Activated T-helper 2 cell treated with anti-CD3 and anti-CD28 coated beads, Interferon-gamma antibody, Interleukin-2, Interleukin-4, amounts not matched to agents 10 μg/mL and 5 μg/mL and 100 μg/mL, durations not matched to agents 14 hours and 24 hours and 36 hours (primary cell): ENCODE measurements at places on chromosomes 3 and 15. TPM values are rescaled to one million over a fixed set of nuclear protein-coding genes. Genes with fewer than 3 reads are reported as not detected.

DNA sequence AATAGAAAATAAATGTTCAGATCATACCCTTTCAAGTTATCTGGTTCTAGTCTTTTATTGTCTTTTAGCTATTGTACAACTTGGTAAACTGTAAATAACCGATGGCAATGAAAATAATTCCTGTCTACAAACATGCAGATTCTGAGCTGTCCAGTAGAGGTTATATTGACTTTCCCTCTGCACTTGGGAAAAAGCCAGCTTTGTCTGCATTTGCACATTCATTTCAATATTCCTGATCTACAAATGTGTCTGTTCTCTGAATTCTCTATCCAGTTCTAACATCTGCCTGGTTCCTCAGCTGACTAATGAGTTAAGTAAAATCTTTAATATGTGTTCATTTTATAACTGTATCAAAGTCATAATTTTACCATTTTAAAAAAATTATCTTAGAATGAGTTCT lies 408.5 kb downstream of the ERC2 start:
- DNase-seq: no peak

INSYN1 gene
- not detected in 2 replicates for total RNA-seq

DNA sequence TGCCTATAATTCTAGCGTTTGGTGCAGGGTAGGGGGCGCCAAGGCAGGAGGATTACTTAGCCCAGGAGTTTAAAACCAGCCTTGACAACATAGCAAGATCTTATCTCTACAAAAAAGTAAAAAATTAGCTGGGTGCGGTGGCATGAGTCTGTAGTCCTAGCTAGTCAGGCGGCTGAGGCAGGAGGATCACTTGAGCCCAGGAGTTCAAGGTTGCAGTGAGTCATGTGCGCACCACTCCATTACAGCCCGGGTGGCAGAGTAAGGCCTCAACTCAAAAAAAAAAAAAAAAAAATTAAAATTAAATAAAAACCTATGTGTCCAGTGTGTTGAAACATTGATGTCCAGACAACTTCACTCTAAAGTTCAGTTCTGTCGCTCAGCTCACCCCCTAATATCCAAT lies 78.2 kb upstream of the SOX2 start:
- DNase-seq: no peak

- DNase-seq: no peak
Measured at GRCh38 chr3:127033171-127033570, 50.3 kb downstream of the PLXNA1 start.

GRCh38 chr3:133563816-133564215 lies 9.7 kb upstream of the CDV3 start:
- no peak for DNase-seq

DNA sequence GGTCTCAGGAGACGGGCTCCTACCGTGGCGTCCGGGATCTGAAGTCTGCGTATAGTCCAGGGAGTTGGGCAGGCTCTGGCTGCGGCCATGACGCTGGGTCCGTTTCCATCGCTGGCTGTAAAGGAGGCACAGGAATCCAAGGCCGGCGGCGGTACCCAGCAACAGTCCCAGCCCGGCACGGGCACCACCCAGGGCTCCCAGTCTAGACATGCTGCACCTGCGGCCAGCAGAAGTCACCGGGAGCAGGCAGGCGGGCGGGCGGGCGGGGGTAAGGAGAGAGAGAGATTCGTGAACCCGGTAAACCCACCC lies 526 bp downstream of the RMDN3 start:
- DNase-seq: no peak

DNA sequence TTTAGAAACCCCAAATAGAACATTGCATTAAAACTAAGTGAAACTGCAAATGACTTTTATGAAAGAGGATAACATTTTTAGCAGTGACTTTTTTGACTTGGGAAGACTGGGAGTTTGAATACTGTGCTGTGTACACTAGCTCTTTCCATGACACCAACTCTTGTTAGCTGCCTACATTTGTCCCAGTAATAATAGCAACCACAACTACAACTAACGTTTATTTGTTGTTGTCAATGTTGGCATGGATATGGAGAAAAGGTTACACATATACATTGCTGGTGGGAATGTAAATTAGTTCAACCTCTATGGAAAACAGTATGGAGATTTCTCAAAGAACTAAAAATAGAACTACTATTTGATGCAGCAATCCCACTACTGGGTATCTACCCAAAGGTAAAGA lies 329.6 kb upstream of the ADAMTS9 start:
- no peak for DNase-seq

GRCh38 chr3:149781741-149782140 lies 10.6 kb downstream of the ANKUB1 start:
- no peak for DNase-seq

DNA sequence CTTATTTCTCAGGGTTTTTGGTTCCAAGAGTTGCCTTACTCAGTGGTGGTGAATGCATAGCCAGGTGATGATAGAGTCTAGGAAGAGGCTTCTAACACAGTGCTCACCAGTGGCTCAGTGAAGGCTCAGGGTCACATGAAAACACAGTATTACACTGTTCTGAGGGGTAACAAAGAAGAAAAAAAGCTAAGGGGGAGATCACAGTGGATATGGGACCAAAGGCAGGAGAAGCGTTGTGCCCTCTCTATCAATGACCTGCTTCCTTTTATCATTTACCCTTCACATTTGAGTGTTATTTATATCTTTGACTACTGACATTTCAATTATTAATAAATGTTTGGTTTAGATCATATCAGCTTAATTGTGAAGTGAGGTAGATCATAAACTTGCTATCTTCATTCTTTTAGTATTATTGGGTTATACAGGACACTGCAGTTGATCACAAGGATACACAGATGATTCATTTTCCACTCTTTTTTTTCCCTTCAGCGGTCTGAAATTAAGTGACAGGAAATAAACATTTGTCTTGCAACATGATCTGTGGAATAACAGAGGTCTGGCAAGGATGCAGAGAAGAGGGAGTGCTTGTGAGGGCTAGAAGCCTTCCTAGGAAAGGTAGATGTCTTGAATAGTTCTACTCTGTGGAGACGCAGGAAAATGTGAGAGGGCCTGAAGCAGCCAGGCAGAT lies 171.7 kb downstream of the C3orf38 start:
- DNase-seq: no peak

- no peak for DNase-seq
Measured at GRCh38 chr3:114527036-114527644, 233.3 kb downstream of the TIGIT start.

HAUS2 gene
- total RNA-seq: 42.9 and 45.5 TPM in 2 replicates

GRCh38 chr3:182957226-182957625 lies 23.1 kb downstream of the DCUN1D1 start:
- no peak for DNase-seq

DNA sequence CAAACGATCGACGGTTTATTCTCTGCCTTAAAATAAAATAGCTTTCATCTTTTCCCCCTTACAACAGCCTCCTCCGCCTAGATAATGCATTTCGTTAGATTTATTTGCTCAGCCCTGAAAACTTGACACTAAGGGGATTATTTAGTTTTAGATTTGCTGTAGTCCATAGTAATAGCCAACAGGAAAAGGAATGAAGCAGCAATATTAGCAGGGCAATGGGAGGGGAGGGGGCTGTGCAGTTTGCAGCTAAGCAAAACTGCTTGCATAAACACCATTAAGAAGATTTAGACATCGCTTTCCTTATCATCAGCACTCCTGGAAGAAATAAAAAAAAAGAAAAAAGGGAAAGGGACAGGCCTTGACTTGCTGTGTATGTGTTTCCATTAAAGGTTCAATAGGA lies 286.5 kb upstream of the SOX14 start:
- DNase-seq: no peak
